Stimulated activated CD8-positive, alpha-beta memory T cell treated with anti-CD3 and anti-CD28 coated beads, Interleukin-7, amount 100 ng/mL, for 24 hours (primary cell): ENCODE measurements at places on chromosomes 7 and 10.

GRCh38 chr7:2198760-2199159 is 34.0 kb downstream of the MAD1L1 start:
- no peak for DNase-seq

DNA sequence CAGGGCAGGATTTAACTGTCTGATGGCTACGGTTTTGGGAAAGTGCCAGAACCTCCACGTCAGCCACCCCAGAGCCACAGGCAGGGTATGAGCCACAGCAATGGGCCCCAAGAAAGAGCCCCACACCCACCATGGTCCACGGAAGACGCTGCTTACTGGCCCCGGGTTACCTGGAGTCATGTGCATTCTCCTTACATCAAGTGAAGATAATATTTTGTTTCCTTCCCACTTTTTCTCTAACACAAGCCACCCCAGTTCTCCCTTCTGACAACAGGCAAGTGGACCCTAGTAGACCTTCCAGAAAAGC is 67.1 kb downstream of the PRKAG2 start:
- DNase-seq = no peak

- no peak for DNase-seq
Observed at GRCh38 chr7:24980534-24981170, 674 bp upstream of the OSBPL3 start.

GRCh38 chr10:28281726-28282315 is 21.0 kb downstream of the MPP7 start:
- no peak for DNase-seq

DNA sequence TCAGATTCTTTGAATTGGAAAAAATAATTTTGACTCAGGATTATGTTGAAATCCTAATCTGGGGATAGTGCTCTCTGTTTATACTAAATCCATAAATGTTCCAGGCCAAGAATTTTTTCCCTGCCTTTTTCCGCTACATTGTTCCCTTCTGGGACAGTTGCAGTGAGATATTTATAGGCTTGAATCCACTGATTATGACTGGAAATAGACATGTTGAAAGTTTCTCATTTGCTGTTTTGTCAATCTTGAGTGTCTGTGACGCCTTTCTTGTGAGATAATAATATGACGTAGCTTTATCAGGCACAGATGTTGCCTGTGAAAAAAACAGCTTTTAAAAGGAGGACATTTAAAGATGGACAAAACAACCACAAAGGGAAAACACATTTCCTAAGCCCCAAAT is 155.9 kb downstream of the ARID5B start:
- no peak for DNase-seq

DNA sequence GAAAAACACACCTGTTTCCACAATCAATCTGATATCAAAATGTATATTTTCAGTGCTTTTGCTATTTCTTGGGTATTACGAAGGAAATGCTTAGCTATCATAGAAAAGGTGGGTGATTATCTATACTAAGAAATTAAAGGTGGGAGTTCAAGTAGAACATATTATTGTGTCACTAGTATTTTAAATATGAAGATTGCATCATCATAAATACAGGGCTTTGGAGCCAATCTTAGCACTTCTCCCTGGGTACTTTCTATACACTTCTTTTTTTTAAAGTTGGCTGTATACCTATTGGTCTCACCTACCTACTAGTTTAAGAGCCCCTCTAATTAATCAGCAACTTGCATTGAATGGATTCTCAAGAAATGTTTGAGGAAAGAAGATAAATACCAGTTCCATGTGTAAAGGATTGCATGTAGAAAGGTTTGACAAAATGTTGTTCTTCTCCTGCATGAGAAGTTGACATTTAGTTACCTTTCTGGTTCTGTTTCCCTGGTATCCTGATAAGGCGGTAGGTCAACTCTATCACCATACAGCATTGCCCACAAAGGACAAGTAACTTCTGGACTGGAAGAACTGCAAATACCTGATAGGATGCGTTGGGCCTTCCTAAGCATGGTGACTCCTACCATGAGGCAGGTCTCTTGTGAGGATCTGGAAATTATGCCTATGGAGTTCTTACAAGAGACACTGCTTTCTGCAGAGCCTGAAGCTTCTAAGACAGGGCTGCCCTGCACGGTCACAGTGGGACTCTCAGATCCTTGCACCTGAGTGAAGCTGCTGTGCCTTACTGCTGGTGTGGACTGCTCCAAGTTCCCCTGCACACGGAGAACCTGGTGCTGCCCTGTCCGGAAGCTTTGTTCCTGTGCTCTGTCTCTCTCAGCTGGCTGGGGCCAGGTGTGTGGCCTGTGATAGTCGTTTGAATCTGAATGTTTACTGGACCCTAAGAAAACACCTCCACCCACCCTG is 32.1 kb upstream of the PDSS1 start:
- no peak for DNase-seq

DNA sequence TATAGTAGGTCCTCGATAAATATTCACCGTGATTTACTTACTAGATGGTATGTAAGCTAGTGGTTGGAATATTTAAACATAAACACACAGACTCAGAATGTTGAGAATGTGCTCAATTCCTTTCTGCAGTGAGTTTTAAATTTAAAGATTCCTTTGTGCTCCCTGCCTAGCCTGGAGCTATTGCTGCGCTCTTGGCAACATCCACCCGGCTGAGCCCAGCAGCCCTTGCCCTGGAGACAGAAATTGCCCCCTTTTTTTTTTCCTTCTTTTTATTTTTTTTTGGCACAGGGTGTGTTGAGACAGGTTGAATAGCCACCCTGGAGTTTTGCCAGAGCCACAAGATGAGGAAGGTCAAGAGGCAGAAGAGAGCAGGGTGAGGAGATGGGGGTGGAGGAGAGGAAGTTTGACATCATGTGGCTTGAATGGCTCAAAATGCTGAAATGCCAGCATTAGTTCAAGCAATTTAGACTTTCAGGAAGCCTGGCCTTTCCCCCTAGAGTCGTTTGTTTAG is 180.8 kb downstream of the PRKCQ start:
- DNase-seq = no peak

GRCh38 chr7:152382244-152382643 is 53.6 kb downstream of the KMT2C start:
- no peak for DNase-seq

DNA sequence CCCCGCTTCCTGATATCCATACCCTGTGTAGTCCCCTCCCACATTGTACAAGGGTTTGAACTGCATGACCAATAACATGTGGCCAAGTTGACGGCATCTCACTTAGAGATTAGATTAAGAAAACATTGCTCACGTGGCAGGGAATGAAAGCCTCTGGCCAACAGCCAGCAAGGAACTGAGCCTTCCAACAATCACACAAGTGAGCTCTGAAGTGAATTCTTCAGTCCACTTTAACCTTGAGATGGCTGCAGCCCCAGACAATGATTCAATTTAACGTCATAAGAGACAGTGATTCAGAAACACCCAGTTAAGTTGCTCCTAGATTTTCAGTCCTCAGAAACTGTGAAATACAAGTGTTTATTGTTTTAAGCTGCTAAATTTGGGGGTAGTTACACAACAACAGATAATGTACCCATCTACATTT is 165.9 kb upstream of the PLXNA4 start:
- no peak for DNase-seq

DNA sequence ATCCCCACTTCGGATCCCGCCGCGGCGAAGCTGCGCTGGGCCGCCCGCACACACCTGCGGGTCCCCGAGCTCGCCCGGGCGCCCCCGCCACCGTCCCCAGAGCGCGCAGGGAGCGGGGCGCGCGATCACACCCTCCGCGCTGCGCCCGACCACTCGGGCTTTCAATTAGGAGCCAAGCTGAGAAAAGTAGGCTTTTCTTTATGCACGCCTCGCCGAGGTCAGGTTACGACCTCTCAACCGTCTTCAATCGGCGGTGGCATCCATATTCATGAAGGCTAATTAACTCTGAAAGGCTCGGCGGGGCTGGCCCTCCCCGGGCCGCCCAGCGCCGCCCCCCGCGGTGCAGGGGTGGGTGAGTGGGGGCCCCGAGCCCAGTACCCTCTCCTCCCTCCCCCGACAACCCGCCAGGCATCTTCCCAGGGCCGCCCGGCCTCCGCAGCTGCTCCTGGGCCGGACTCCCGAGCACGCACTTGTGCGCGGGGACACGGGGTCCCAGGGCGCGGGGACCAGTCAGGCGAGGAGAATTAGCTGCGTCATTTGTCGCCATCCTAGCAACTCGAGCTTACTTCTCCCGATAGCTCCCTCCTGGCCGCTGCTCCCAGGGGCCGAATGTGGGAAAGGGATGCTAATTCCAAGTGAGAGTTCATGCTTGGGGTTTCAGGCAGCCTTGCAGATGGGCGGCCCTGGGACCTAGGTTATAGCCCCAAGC is 155.5 kb upstream of the LYZL2 start:
- DNase-seq = no peak

DNA sequence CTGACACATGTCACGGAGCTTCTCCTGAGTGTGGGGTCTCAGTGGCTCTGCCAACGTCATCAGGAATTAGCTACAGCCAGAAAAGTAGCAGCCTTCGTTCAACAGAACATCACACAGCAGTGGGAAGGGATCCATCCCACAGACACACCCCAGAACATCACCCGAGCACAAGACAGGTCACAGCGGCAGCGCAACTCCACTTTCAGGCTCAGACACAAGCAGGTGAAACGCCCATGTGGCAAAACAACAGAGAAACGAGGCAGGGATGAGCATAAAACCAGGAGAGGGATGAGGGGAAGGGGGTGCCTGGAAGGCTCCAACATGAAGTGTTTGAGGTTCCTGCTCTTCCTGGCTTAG is 44.8 kb downstream of the CAMK2B start:
- DNase-seq = no peak

- no peak for DNase-seq
Observed at GRCh38 chr10:34206078-34206934, 608.8 kb downstream of the PARD3 start.

DNA sequence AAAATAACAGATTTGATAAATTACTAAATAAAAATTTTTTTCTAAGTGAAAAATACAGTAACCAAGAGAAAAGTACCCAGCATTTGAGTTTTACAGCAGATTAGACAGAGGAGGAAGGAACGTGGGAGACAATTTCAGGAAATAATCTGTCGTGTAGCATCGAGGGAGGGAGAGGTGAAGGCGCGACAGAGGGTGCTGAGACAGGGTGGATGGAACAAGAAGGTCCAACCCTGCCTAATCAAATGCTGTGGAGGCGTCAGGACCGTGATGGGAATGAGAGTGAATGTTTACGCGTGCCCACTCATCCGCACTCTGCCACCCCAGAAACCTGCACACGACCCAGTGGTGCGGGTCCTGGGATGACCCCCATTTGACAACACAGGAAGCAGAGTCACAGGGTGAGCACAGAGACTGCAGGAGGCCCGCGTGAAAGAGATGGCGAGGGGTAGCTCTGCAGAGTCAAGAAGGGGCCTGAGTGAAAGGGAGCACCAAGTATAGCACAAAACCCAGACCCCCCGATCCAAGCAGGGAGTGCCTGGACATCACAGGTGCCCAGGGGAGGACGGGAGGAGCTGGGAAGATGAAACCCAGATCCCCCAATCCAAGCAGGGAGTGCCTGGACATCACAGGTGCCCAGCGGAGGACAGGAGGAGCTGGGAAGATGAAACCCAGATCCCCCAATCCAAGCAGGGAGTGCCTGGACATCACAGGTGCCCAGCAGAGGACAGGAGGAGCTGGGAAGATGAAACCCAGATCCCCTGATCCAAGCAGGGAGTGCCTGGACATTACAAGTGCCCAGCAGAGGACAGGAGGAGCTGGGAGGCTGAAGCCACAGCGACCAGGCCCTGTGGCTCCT is 558.9 kb downstream of the DNAJB6 start:
- no peak for DNase-seq

GRCh38 chr7:46208635-46209525 is 287.8 kb upstream of the IGFBP3 start:
- no peak for DNase-seq
